ENCODE measurements at places on chromosomes 12 and 14. TPM values are rescaled to one million over a fixed set of nuclear protein-coding genes. Genes with fewer than 3 reads are reported as not detected.

- peak; percentile 40 for DNase-seq
Measured at GRCh38 chr12:58915634-58916033, 4.7 kb downstream of the LRIG3 start.

DNA sequence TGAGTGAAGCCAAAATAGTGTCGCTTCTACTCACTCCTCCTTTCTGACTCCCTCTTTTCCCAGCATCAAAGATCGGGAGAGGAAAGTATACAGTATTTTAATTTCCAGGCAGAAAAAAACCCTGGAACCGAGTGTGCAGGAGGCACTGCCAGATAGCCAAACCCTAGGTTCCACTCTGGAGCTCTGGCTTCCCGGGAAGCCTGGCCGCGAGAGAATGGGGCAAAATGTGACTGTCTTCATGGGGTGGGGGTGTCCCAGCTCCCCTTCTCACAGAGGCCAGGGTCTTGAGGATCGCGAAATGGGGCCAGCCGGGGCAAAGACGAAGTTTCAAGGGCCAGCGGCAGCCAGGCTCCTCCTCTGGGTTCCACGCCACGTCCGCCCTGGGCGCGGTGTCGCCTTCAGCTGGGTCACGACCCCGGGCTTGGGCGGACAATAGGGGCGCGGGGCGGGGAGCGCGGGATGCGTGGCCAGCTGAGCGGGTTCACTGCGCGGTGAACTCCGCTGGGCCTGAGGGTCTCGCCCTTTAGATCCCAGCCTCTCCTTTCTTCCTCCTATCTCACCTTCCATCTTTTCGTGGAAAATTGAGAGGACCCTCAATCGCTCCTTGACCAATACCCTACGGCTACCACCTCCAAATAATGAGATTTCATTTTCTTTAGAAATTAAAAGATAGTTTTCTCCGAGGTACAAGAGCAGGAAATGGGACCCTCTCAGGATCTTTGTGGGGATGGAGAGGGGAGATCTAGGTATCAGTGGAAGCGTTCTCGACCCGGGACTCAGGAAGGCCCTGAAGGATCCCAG is 6.7 kb downstream of the HOXC4 start:
- DNase-seq: no peak

- no peak for DNase-seq
Measured at GRCh38 chr12:15230137-15230536, 8.9 kb upstream of the RERG start.

DNA sequence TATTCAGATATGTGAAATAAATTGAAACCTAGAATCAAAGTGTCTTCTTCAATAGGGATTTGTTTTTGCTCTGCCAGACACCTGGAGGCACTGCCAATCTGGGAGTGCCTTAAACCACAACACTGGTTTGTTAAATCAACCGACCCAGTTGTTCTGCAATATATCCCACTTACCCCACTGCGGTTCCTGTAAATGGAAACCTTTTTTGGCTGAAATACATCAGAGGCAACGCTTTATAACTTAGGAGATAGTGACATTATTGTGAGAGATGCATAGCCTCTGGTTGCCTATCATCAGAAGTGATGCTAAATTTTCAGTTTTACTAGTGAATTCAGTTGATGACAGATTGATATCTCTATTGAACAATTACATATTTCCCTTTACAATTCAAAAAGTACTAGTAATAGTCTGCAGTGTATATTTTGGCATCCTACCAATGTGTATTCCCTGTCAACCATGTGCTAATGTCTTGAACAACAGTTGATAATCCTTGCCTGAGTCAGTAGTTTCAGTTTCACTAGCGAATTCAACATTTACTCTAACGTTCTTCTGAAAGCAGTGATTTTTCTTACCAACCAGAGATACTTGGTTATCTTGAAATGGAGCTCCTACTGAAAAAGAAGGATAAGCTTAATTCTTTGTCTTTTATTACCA is 30.5 kb downstream of the PPP2R5C start:
- peak; percentile 79 for DNase-seq

DNA sequence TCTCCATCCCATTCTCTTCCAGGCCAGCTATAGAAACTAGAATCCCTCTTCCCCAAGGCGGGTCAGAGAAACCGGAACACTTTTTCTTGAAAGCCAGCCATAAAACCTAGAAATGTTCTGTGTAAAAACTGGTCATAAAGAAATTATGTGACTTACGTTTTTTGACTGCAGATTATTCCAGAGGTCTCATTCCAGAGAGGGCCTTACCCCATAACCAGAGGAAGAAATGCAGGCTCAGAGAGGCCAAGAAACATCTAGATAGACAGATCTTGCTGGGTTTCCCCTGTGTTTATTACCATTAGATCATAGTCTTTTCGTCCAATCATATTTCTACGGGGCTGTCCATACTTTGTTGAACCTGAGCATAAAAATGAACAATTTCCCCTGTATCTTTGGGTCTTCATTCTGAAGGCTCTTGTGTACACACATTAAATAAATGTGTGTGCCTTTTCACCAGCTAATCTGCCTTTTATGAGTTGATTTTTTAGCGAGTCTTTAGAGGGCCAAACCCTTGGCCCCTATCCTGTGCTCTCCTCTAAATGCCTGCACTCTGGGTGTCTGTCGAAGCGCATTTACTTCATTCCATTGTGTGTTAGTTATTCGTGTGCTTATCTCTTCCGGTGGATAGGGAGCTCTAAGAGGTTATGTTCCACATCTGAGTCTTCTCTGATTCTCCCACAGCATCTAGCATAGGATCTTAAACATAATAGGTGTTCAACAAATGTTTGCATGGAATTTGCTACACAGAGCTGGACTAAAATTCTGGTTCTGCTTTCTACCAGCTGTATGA is 163.0 kb downstream of the ADCK1 start:
- DNase-seq: no peak

DNA sequence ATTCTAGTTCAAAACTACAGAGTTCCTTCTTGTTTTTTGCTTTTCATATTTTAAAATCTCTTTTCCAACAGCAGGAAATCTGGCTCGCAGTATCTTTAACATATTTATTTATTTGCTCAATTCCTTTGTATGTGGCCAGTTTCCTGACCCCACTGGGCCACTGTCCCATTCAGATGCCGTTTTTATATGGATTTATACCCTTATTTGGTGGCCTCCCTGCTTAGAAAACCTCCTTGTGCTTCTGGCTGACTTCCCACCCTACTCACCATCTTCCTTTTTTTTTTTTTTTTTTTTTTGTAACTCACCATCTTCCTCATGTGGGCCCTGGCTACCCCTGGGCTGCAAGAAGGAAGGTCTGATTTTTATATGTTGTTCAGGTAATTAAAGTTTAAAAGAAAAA is 53.9 kb downstream of the TTLL5 start:
- no peak for DNase-seq

The ANG gene
- total RNA-seq: 37.4 TPM

- DNase-seq: no peak
Measured at GRCh38 chr12:6790496-6791150, 1.3 kb downstream of the CD4 start.

The TMEM229B gene
- 1.8 TPM for total RNA-seq

- no peak for DNase-seq
Measured at GRCh38 chr12:12094481-12094880, 23.7 kb downstream of the BCL2L14 start.

GRCh38 chr12:19829100-19829853 is 390.0 kb downstream of the AEBP2 start:
- no peak for DNase-seq

GRCh38 chr12:103852498-103852997 is 11.5 kb upstream of the NT5DC3 start:
- peak; percentile 79 for DNase-seq

GRCh38 chr14:22070119-22070982 is 396.7 kb upstream of the OR4E1 start:
- peak; percentile 61 for DNase-seq

The RERGL gene
- not detected for total RNA-seq

The SPIC gene
- not detected for total RNA-seq

GRCh38 chr12:8699714-8700113 is 1.9 kb downstream of the RIMKLB start:
- DNase-seq: no peak

DNA sequence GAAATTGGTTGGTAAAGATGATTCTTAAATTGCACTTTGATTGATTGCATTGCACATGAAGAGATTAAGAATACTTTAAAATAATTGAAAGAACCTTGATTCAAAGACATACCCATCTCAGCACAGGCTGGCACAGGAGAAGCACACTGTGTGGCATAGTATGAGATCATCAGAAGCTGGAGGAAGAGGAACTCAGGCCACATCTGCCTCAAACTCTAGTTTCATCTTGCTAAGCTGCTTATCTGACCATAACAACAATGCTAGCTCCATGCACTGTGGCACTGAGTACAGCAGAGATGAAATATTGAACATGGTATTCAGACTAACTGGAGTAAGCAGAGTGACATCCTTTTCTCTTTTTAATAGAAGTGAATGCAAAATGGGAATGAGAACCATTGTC is 99.1 kb downstream of the TBC1D30 start:
- no peak for DNase-seq

DNA sequence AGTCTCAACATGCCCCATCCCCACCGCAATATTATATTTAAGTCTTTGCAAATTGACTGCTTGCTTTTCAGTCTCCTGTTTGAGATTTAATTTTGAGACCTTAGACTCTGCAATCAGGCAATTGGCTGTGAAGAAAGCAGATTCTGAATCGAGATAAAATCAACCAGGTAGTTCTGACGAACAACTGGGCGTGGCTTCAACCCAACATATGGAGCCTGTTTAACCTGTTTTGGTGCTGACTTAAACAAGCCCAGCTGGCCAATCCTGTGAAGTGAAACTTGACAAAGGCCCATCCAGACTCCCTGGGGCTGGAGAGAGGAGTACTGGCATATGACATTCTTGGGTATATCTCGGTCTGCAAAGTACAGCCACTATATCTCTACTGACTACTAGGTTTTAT is 9.8 kb upstream of the CIPC start:
- peak; percentile 92 for DNase-seq

DNA sequence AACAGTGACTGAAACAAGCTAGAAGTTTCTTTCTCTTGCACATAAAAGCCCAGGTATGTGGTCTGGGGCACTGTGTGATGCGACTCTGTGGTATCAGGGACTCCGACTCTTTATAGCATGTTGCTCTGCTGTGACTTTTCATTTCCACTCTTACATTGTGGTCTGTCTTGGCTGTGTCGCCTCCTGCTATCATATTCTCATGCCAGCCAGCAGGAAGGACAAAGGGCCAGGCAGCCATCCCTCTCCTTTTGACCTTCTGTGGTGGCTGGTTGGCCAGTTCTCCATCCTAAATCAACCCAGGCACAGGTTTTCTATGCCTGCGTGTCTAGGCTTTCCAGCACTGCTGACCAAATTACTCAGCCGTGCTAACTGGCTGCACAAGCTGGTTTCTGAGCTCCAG is 8.0 kb downstream of the ACAD10 start:
- no peak for DNase-seq

- DNase-seq: peak; percentile 45
Measured at GRCh38 chr12:27696864-27697564, 767 bp downstream of the REP15 start.

DNA sequence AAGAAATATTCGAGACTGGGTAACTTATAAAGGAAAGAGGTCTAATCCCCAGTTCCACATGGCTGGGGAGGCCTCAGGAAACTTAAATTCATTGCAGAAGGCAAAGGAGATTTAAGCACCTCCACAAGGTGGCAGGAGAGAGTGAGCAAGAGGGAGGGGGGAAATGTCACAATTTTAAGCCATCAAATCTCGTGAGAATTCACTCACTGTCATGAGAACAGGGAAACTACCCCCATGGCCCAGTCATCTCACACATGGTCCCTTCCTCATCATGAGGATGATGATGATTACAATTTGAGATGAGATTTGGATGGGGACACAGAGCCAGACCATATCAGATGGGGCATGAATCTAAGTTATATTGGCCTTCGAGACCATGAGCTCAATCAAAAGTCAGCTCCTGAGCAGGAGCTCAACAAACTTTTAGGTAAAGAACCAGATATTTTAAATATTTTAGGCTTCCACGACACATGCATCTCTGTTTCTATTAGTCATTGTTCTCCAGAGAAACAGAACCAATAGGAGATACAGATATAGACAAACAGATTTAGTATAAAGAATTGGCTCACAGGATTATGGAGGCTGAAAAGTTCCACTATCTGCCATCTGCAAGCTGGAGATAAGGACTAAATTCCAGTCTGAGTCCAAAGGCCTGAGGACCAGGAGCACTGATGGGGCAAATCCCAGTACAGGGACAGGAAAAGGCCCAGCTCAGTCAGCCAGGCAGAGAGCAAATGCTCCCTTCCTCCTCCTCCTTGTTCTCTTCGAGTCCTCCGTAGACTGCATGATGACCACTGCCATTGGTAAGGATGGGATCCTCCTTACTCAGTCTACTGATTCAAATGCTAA is 24.9 kb downstream of the DGLUCY start:
- DNase-seq: no peak

The OR4K15 gene
- total RNA-seq: not detected

The AKAP5 gene
- total RNA-seq: 0.72 TPM

DNA sequence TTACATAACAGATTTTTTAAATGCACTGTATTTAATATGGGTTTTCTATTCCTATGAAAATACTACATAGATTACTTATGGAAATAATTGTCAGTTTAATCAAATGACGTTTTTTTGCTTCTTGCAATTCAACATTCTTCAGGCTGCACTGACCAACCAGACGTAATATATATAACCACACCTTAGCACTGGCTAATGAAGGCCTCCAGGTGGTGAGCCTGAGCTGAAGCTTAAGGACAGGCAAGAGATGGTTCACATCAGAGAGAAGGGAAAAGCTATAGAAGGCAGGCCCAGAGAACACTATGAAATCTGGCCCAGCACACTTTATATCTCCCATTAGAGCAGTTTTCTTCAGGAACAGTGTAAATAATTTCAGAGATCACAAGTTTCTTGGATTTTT is 2.8 kb upstream of the MDGA2 start:
- no peak for DNase-seq

Measured in stomach (tissue), 19 donors.